ENCODE measurements at places on chromosomes 16 and 17.

GRCh38 chr17:7204828-7205461 lies 14.7 kb downstream of the DLG4 start:
- peak; percentile 85 for DNase-seq

- peak; percentile 91 for DNase-seq
Observed at GRCh38 chr17:43356999-43357398, 41.8 kb upstream of the ARL4D start.

DNA sequence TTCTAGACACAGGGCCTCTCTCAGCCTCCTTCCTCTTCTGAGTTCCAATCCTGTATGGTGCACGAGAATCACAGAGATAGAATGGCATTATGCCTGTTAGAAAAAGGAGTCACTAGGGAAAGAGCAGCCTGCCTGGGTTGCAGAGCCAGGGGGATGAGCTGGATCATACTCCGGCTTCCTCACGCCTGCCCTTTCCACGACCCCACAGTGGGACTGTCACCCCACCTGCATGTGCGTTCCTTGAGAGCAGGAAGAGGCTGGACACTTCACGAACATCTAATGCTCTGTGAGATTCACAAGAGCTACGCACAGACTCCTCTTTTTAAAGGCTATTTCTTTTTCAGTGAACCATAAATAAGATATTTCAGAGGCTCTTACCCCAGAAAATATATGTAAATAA lies 54.8 kb downstream of the N4BP1 start:
- DNase-seq = no peak

- DNase-seq = peak; percentile 95
Observed at GRCh38 chr17:19727501-19728078, 11.2 kb upstream of the SLC47A2 start.

- DNase-seq = no peak
Observed at GRCh38 chr17:46039592-46040186, 40.6 kb downstream of the STH start.

DNA sequence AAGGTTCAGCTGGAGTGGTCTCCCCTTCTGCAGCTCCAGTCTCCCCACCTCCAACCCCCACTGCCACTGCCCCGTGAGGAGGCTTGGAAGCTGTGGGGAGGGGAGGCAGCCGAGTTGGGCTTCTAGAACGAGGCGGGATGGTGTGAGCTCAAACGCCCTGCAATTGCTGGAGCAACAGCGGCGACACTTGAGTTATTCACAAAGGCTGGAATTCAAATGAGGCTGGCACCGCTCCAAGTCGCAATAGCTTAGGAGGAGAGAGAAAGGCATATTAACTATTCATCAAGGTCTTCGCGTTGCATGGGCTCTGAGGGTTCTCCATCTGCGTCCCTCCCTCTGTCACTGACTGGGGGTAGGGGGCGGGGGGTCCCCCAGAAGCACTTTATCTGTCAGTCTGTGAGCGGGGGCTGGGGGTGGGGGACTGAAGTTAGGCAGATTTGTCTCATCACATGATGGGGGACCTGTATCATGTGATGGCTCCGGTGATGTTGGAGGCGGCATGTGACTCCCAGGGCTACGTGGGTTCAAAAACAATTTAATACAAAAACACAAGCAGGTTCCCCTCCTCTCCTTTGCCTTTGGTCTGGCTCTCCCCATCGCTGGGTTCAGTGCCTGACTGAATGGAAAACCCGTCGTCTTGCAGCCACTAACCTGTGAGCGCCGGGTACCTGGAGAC lies 70.5 kb downstream of the RBBP6 start:
- peak; percentile 63 for DNase-seq

DNA sequence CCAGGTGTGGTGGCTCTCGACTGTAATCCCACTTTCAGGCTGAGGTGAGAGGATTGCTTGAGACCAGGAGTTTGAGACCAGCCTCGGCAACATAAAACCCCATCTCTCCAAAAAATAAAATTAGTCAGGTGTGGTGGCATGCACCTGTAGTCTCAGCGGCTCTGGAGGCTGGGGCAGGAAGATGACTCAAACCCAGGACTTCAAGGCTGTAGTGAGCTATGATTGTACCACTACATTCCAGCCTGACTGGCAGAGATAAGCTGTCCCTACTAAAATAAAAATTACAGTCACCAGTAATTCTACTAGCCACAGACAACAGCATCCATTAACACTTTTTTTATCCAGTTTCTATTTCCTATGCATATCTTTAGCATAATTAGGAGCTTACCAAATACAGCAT lies 176.3 kb downstream of the CPPED1 start:
- DNase-seq = no peak

GRCh38 chr17:49401971-49402611 lies 12.6 kb downstream of the PHB1 start:
- DNase-seq = no peak

- DNase-seq = peak; percentile 31
Observed at GRCh38 chr17:12727076-12727760, 61.5 kb downstream of the MYOCD start.

- no peak for DNase-seq
Observed at GRCh38 chr17:49887086-49887743, 39.3 kb upstream of the TAC4 start.
